ENCODE measurements at places on chromosomes 13 and 19. TPM values are rescaled to one million over a fixed set of nuclear protein-coding genes. Genes with fewer than 3 reads are reported as not detected.

- no peak overlapping the region for H3K4me3 ChIP-seq
- H3K36me3 ChIP-seq = peaks cover 68% of the 10 kb centered on the region
- DNase-seq = no peak
Observed at GRCh38 chr19:49924004-49924880, 4.8 kb upstream of the ATF5 start.

The FPR3 gene
- not detected for total RNA-seq

DNA sequence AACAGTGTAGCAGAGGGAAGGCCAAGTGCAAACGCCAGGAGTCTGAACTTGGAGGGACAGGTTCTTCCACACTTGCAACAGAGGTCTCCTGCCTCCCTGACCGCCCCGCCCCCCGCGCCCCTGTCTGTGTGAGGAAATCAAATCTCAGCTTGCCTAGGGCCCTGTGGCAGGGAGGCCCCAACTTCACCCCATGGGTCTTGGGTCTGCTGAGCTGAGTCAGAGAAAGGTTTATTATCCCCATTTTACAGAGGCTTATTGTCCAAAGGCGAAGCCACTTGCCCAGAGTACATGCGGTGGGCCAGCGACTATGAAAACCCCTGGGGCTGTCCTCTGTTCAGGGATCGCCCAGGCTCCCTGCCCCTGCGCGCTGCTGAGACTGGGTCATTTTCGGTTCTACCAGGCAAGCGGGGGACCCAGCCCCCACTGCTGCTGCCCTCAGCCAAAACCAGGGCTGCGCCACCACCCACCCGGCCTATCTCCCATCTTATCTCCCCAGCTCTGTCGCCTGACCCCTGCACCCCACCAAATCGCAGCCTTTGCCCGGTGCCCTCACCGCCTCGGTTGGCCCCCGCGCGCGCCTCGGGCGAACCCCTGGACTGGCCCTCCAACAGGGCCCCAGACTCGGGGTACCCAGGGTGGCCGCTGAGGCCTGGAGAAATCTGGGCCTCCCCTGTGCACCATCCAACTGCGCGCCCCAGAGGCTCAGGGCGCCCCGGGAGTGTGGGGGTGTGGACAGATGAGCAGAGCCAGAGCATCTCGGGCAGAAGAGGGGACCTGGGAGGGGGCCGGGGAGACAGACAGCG is 850 bp upstream of the CERS4 start:
- peaks cover 8% of the 10 kb centered on the region for H3K27me3 ChIP-seq
- H3K36me3 ChIP-seq = peaks cover 9% of the 10 kb centered on the region
- H3K4me1 ChIP-seq = peaks cover 25% of the 10 kb centered on the region
- H3K4me3 ChIP-seq = peak overlapping the region; percentile 88
- peak overlapping the region; percentile 80 for H3K27ac ChIP-seq

The NUP62 gene
- total RNA-seq = 217 TPM

DNA sequence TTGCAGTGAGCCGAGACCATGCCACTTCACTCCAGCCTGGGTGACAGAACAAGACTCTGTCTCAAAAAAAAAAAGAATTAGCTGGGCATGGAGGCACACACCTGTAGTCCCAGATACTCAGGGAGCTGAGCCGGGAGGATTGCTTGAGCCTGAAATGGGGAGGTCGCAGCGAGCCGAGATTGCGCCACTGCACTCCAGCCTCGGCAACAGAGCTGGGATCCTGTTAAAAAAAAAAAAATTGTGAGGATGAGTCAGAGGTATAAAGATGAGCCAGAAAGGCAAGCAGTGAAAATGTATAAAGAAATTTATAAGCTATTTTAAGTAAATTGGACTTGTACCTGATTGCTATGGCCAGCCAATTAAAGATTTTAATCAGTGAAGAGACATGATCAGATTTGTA is 21.1 kb downstream of the KBTBD6 start:
- H3K4me1 ChIP-seq = no peaks in the 10 kb centered on the region
- H3K27me3 ChIP-seq = no peaks in the 10 kb centered on the region
- no peak for DNase-seq
- H3K36me3 ChIP-seq = no peaks in the 10 kb centered on the region
- no peak overlapping the region for H3K27ac ChIP-seq

- peaks cover 2% of the 10 kb centered on the region for H3K27me3 ChIP-seq
- H3K4me3 ChIP-seq = no peak overlapping the region
- peaks cover 1% of the 10 kb centered on the region for H3K36me3 ChIP-seq
- H3K27ac ChIP-seq = no peak overlapping the region
Observed at GRCh38 chr19:45254044-45254531, 3.0 kb downstream of the MARK4 start.

GRCh38 chr19:46809534-46810272 is 21.3 kb upstream of the SLC1A5 start:
- H3K4me3 ChIP-seq = no peak overlapping the region
- no peaks in the 10 kb centered on the region for H3K36me3 ChIP-seq
- peaks cover 2% of the 10 kb centered on the region for H3K4me1 ChIP-seq
- no peak overlapping the region for H3K27ac ChIP-seq

The DPF1 gene
- total RNA-seq = 2.0 TPM

- H3K36me3 ChIP-seq = peaks cover 2% of the 10 kb centered on the region
- no peaks in the 10 kb centered on the region for H3K27me3 ChIP-seq
- no peak for DNase-seq
Observed at GRCh38 chr19:6987850-6988249, 33.4 kb downstream of the MBD3L2B start.

The COX7A1 gene
- not detected for total RNA-seq

GRCh38 chr19:3075605-3076431 is 13.5 kb upstream of the TLE5 start:
- H3K4me1 ChIP-seq = no peaks in the 10 kb centered on the region
- H3K27ac ChIP-seq = no peak overlapping the region
- no peak overlapping the region for H3K4me3 ChIP-seq

The C19orf67 gene
- total RNA-seq = 0.54 TPM

GRCh38 chr13:92677571-92677970 is 549.0 kb upstream of the GPC6 start:
- H3K4me3 ChIP-seq = no peak overlapping the region
- DNase-seq = no peak
- no peaks in the 10 kb centered on the region for H3K27me3 ChIP-seq
- no peak overlapping the region for H3K27ac ChIP-seq

The KISS1R gene
- total RNA-seq = 16.8 TPM

The ICAM4 gene
- total RNA-seq = 0.71 TPM

DNA sequence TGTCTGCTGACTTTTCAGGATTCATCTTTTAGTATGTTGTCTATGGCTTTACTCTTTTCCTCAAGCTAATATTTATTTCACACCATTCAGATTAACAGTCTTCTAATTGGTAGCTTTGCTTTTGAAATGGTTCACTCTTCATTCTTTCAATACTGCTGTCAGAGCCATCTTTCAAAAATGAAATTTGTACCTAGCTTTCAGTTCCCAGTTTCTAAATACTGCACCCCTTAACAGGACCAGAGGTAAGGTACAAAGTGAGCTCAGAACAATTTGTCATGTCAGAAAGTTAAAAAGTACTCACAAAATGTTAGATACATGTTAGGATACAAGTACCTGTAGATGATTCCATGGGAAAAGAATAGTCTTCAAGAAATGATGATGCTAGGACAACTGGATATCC is 83.0 kb downstream of the FNDC3A start:
- peaks cover 5% of the 10 kb centered on the region for H3K4me1 ChIP-seq
- H3K4me3 ChIP-seq = no peak overlapping the region
- H3K27me3 ChIP-seq = no peaks in the 10 kb centered on the region
- DNase-seq = no peak
- no peak overlapping the region for H3K27ac ChIP-seq
- peaks cover 11% of the 10 kb centered on the region for H3K36me3 ChIP-seq

DNA sequence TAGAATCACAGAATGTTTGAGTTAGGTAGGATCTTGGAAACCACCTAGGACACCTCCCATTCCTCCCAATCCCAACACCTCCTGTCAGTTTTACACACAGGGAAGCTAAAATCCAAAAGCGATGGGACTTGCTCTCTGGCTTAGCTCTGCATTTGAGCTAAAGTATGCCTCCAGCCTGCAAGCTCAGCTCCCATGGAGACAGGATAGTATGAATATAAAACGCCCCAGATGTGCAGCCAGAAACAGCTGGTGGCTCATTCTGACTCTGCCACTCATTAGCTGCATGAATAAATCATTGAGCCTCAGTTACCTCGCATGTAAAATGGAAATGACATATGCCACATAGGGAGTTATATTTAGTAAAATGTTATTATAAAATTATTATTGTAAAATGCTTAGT is 336.0 kb downstream of the SUCLA2 start:
- no peak for DNase-seq
- H3K27me3 ChIP-seq = no peaks in the 10 kb centered on the region
- no peaks in the 10 kb centered on the region for H3K36me3 ChIP-seq
- no peak overlapping the region for H3K27ac ChIP-seq

The LPAR6 gene
- 3.9 TPM for total RNA-seq

The CYP2A7 gene
- not detected for total RNA-seq

The EDDM13 gene
- 0.98 TPM for total RNA-seq

GRCh38 chr19:30228835-30229524 is 143.2 kb upstream of the ZNF536 start:
- DNase-seq = no peak
- peak overlapping the region; percentile 55 for H3K4me3 ChIP-seq
- H3K36me3 ChIP-seq = peaks cover 8% of the 10 kb centered on the region
- H3K27me3 ChIP-seq = peaks cover 61% of the 10 kb centered on the region

- no peaks in the 10 kb centered on the region for H3K27me3 ChIP-seq
- H3K27ac ChIP-seq = no peak overlapping the region
- H3K4me3 ChIP-seq = no peak overlapping the region
- DNase-seq = no peak
- no peaks in the 10 kb centered on the region for H3K4me1 ChIP-seq
Observed at GRCh38 chr13:105948143-105948542, 587.3 kb downstream of the EFNB2 start.

DNA sequence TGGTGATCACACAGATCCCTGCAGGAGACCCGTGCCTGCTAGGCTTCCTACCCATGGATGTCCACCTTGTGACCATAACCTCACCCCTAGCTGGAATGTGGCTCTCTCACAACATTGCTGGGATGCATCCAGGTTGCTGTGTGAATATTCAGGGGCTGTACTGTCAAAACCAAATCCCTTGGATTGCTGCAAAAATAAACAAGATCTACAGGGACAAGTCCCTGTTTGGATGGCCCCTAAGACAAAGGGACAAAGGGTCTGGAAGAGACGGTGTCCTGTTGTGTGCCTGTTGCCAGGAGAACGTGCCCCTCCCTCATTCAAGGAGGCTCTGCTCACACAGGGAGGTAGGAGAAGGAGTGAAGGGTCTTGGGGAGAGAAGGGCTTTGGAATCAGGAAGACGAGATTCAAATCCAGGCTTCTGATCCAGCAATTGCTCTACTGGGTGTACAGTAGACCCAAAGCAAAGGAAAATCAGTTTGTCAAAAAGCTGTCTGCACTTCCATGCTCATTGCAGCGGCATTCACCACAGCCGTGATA is 89.2 kb upstream of the WASF3 start:
- no peaks in the 10 kb centered on the region for H3K36me3 ChIP-seq
- H3K4me3 ChIP-seq = no peak overlapping the region
- H3K27ac ChIP-seq = no peak overlapping the region
- no peak for DNase-seq
- peaks cover 2% of the 10 kb centered on the region for H3K27me3 ChIP-seq
- no peaks in the 10 kb centered on the region for H3K4me1 ChIP-seq

DNA sequence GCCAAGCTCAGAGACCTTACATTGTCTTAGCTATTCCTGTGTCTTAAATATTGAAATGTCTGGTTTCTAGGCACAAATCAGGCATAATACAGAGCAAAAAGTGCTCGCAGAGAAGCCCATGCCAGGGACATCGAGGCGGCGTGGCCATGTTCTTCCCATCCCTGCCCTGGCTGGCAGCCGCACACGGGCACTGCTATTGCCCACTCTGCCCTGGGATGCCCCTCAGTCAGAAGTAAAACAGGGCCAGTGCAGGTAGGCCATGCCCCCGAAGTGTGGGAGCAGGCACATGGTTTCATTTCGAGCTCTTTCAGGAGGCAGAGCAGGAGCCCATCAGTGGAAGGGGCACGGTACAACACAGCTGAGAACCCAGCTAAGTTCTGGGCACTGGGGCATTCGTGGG is 113.5 kb downstream of the COL4A1 start:
- no peak overlapping the region for H3K27ac ChIP-seq
- H3K4me1 ChIP-seq = no peaks in the 10 kb centered on the region
- peaks cover 8% of the 10 kb centered on the region for H3K27me3 ChIP-seq

The FCAR gene
- not detected for total RNA-seq

The PSG3 gene
- not detected for total RNA-seq

DNA sequence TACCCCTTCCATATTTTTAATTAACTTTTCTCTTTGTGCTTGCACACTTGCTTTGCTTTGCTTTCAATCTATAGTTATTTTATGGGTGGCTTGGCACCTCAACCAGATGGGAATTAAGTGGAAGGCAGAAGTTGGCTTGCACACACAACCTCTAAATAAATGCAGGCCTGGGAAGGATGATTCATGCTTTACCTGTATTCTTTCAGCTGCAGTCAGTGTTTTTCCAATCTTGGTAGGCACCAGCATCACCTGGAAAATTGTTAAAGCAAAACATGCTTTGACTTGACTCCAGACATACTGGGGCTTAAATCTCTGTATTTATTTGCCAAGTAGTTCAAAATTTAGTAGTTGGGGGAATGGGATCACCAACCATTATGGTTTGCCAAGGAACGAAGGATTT is 543.0 kb downstream of the GPC6 start:
- DNase-seq = no peak
- no peak overlapping the region for H3K27ac ChIP-seq
- no peak overlapping the region for H3K4me3 ChIP-seq
- H3K27me3 ChIP-seq = no peaks in the 10 kb centered on the region
- no peaks in the 10 kb centered on the region for H3K36me3 ChIP-seq
- no peaks in the 10 kb centered on the region for H3K4me1 ChIP-seq

The NLRP9 gene
- not detected for total RNA-seq

- H3K4me3 ChIP-seq = no peak overlapping the region
- H3K27ac ChIP-seq = no peak overlapping the region
- no peaks in the 10 kb centered on the region for H3K36me3 ChIP-seq
- no peaks in the 10 kb centered on the region for H3K27me3 ChIP-seq
Observed at GRCh38 chr19:30087381-30088138, 145.5 kb downstream of the URI1 start.

The LYPD5 gene
- total RNA-seq = 0.42 TPM

The SYCN gene
- total RNA-seq = not detected

DNA sequence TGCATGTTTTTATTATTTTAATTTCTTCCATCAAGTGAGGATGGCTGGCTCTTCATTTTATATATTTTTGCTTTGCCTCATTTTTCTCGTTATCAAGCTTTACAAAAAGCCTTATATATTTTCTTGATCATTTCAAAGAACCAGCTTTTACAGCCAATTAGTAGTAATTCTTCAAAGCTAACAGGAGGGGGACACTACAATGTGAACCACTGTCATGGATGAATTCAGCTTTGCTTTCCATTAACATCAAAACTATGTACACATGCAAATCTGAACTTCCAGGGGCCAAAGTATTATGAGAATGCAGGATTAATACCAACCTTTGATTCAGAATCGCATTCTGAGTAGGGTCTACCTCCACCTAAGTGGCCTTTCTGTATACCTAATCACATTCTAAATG is 11.1 kb downstream of the UQCRFS1 start:
- DNase-seq = no peak
- H3K4me3 ChIP-seq = no peak overlapping the region
- no peak overlapping the region for H3K27ac ChIP-seq
- H3K27me3 ChIP-seq = no peaks in the 10 kb centered on the region
- peaks cover 3% of the 10 kb centered on the region for H3K4me1 ChIP-seq
- peaks cover 22% of the 10 kb centered on the region for H3K36me3 ChIP-seq

All from activated CD4-positive, alpha-beta T cell treated with anti-CD3 and anti-CD28 coated beads, Interleukin-2, amount 10 ng/mL, durations not matched to agents 24 days and 14 days (primary cell).